ENCODE measurements at places on chromosomes 3 and 15. TPM values are rescaled to one million over a fixed set of nuclear protein-coding genes. Genes with fewer than 3 reads are reported as not detected.

The ATR gene
- total RNA-seq: 39.1 TPM

GRCh38 chr3:144660186-144660585 lies 688.6 kb downstream of the DIPK2A start:
- DNase-seq: no peak

DNA sequence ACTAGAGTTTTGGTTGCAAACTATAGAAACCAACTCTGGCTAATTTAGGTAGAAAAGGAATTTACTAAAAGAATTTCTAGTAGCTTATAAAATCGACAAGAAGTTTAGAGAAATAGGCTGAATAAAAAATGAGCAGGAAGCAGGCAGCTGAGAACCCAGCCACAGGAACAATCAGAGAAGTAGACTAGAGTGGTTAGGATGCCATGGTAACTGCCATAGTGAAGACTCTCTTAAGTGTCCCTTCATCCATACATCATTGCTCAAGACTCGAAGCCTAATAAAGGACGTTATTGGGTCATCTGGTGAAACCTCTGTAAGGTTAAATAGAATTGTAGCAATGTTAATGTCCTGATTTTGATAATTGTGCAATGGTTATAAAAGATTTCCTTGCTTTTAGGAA lies 13.8 kb downstream of the AVEN start:
- DNase-seq: no peak

- DNase-seq: no peak
Measured at GRCh38 chr15:90744759-90745402, 27.7 kb downstream of the BLM start.

DNA sequence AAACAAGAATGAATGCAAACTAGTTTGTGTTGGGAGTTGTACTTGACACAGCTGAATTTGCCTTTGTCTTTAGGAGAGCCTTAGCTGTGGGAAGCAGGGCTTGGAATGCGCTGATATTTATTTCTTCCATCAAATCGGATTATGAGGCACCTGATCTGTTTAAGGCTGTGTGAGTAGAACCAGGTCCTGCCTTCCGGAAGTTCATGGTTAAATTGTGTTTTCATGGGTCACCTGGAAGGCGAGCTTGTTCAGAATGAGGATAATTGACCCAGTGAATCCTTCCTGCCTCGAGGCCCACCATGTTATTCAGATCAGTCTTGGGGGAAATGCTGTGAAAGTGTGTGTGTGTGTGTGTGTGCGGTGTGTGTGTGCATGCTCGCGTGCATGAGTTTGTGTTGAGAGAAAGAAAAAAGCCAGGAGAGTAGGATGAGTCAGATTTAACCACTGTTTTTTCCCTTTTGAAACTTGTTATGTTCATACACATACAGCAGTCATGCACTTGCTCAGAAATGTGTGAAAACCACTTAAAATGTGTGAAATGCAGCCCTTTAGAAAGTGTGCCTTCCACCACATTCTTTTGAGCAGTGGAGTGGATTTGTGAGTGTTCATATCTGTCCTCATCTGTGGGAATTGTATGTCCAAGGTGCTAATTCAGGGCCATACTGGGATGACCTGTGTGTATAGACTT lies 36.7 kb downstream of the SMAD3 start:
- DNase-seq: no peak

- no peak for DNase-seq
Measured at GRCh38 chr15:57770495-57770894, 64.0 kb downstream of the POLR2M start.

DNA sequence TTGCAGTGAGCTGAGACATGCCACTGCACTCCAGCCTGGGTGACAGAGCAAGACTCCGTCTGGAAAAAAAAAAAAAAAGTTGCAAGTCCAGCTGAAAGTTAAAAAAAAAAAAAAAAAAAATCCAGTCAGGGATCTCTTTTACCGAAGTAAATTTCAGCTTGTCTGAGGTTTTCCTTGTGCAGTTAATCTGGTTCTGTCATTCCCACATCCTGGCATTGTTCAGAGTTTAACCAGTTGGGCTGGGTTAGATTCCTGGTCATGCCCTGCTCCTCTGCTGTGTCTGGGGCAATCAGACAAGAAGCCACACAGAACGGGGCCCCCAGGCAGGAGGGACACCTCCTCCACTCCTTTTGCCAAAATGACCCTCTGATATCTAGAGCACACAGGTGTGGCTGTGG lies 84.1 kb upstream of the KLHL25 start:
- DNase-seq: no peak

DNA sequence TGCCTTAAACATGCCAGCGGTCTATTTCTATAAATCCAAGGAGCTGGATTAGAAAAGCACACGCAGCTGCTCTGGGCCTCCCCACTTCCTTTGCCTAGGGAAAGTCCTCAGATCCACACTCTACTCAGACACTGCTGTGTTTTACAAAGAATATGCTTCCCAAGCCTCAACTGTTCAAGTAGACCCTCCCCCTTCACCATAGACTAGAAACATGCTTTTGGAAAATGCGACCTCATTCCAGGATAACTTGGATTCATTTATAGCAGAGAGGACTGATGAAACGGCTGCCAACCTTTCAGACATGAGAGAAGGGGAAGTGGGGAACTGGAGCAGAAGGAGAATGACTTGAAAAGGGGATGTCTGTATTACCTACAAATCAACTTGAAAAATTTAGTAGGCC lies 64.0 kb downstream of the P3H2 start:
- DNase-seq: no peak

- DNase-seq: no peak
Measured at GRCh38 chr3:170790647-170791046, 79.3 kb downstream of the RPL22L1 start.

All from GM23338 (cell line).